NCI-H226 (cell line): ENCODE measurements at places on chromosomes 16 and 17.

DNA sequence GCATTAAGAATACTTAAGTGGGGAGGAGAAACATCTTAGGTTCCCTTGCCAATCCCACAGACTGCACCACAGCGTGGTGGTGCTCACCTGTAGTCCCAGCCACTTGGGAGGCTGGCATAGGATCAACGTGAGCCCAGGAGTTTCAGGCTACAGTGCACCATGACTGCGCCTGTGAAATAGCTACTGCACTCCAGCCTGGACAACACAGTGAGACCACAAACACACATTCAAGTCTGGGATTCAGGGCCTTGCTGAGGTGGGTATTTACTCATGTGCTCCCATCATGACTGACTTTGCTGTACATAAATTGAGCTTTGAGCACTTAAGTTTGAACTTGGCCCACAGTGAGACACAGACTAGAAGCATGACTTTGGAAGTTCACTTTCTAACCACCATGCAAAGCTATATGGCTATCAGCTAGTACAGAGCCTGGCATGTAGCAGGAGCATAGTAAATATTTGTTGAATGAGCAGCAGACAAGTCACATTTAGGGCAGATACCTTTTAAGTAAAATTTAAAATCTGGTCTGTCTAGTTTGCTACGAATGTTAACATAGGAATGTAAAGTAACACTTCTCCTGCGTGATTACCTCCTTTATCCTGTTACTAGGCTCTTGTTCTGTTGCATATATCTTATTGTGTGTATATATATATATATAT lies 33.5 kb downstream of the CEP95 start:
- DNase-seq: no peak

GRCh38 chr17:65022751-65023700 lies 33.5 kb downstream of the GNA13 start:
- DNase-seq: peak; percentile 41

DNA sequence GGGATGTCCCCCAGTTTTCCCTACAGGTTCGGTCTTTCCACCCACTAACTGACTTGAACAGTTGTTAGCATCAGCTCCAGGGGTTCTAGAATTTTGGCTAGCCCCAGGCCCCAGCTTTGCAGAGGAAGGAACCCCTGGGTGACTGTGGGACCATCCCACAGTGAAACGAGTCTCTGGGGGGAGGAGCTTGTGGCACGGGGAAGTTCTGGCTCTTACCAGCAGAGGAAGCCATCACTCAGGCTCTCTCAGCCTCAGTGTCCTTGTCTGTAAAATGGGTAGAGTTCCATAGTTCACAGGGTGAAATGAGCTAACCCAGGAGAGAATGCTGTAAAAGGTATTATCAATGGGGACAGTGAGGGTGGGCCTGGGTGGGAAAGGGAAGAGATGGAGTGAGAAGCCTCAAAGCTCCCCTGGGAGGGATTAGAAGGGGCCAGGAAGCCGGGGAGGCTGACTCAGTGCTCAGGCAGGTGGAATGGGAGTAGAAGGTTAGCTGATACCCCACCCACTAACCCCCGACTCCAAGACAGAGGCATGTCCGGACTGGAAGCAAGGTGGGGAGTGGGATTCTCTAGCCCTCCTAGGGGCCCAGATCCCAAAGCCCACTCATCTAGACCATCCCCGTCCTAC lies 30.9 kb upstream of the CDC42EP4 start:
- peak; percentile 75 for DNase-seq

GRCh38 chr17:29524692-29525091 lies 42.1 kb downstream of the ABHD15 start:
- DNase-seq: no peak

DNA sequence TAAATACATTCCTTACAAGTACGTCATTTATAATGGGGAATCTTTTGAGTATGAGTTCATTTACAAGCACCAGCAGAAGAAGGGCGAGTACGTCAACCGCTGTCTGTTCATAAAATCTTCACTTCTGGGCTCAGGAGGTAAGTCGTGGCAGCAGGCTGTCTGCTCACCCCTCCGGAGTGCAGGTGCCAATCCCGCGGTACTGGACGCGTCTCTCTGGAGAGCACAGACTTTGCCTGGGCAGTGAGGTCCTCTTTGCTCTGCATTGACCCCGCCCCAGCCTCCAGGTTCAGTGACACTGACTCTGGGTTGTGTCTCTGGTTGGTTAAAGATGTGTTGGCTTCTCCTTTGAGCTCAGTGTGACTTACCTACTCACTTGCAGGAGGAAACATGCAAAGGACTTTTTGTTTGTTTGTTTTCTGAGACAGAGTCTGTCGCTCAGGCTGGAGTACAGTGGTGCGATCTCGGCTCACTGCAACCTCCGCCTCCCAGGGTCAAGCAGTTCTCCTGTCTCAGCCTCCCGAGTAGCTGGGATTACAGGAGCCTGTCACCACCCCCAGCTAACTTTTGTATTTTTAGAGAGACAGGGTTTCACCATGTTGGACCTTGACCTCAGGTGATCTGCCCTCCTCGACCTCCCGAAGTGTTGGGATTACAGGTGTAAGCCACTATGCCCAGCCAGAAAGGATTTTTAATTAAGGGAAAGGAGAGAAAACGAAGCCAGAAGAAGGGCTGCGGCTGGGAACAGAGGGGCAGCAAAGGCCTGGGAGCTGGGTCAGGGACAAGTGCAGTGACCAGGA lies 31.2 kb downstream of the RNF213 start:
- no peak for DNase-seq

DNA sequence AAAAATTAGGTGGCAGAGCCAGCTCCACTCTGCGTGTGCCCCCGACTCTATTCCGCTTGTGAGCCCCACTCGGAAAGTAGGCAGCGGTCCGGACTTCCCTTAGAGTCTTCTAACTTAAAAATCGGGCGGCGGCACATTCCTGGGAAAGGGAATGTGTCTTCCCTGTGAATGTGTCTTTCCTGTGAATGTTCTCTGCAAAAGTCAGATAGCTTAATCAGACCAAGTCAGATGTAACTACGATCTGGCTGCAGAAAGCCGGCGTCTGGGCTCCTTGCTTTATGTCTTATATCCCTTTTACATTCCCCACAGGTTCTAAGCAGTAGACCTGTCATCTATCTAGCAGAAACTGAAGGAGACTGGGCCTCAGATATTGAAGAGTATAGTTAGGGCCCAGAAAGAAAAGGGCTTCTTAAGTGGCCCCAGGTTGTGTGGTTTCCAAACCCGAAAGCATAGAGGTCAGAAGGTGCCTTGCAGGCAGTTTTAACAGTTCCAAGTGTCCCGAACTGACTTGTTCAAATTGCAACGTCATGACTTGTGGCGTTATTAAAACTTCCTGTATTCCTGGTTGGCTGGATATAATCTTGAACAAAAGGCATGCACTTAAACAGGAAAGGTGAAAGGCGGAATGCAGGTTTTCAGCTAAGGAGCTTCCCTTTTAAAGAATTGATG lies 601 bp downstream of the PHKB start:
- peak; percentile 15 for DNase-seq

DNA sequence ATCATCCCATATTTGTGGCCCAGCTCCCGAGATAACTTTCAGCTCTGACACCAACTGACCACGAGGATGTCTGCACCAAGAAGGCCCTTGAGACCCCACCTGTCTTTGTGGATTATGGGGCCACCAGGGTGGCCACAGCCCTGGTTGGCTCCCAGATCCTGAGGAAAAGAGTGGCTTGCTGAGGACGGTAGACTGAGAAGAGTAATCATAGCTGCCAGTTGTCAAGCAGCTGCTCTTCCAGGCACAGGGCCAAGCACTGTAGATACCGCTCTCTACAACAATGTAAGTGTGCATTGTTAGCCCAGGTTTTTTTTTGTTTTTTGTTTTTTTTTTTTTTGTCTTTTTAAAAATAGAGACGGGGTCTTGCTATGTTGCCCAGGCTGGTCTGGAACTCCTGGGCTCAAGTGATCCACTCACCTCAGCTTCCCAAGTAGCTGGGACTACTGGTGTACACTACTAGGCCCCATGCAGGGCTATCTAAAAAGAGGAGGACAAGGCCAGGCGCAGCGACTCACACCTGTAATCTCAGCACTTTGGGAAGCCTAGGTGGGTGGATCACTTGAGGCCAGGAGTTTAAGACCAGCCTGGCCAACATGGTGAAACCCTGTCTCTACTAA lies 9.6 kb downstream of the ZNF205 start:
- DNase-seq: no peak

DNA sequence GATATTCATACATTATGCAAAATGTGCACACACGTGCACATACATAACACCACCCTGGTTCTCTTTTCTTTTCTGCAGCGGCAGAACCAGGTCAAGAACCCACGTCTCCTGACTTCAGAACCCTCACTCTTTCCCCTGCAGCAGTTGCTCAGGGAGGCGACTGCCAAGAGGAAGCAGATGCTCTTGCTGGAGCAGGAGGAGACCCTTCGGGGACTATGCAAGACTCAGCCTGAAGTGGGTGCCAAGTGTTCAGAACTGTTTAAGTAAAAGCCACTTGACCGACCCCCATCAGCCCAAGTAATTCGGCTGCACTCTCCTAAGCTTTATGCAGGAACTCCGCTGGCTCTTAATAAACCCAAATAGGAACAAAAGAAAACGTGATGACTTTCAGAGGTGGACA lies 193.8 kb downstream of the SLC39A11 start:
- DNase-seq: no peak
